GM18507 (cell line): ENCODE measurements at places on chromosomes 5 and 9.

- no peak for DNase-seq
These were observed 8.4 kb upstream of the RGS7BP start for GRCh38 chr5:64497386-64497785.

DNA sequence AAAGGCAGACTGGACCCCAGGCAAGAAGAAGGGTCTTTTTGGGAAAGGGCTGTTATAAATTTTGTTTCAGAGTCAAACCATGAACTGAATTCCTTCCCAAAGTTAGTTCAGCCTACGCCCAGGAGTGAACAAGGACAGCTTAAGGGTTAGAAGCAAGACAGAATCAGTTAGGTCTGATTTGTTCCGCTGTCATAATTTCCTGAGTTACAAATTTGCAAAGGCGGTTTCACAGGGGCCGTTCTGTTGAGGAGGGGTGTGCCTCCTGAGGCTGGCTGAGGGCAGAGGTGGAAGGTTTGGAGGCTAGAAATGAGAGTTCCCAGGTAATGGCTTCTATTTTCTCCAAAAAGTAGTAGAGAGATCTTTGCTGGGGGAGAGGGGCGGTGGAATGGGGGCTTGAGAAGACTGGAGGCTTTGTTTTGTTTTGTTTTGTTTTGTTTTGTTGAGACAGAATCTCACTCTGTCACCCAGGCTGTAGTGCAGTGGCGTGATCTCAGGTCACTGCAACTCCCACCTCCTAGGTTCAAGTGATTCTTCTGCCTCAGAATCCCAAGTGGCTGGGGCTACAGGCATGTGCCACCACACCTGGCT lies 4.1 kb upstream of the CERCAM start:
- DNase-seq = no peak

- no peak for DNase-seq
These were observed 1.1 kb upstream of the SPRY4 start for GRCh38 chr5:142325725-142326479.

- no peak for DNase-seq
These were observed 4.0 kb downstream of the TUT7 start for GRCh38 chr9:86350006-86350760.

DNA sequence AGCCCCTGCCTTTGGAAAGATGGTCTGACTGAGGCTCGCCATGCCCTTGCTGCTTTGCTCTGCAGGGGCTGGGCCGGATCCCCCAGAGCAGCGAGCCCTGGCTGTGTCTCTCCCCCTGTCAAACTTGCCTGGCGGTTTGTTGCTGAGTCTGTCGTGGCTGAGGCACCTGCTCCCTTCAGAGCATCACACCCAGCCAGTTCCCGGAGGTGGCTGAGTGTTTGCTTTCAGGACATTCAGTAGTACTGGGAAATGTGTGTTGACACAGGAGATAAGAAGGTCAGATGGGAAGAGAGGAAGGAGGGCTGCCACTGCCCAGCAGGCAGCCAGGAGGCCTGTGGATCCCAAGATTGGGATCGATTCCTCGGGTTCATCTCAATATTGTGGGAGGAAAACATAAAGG lies 62.9 kb downstream of the GADD45G start:
- DNase-seq = no peak

GRCh38 chr5:73088026-73088425 lies 32.3 kb upstream of the TMEM171 start:
- DNase-seq = no peak

DNA sequence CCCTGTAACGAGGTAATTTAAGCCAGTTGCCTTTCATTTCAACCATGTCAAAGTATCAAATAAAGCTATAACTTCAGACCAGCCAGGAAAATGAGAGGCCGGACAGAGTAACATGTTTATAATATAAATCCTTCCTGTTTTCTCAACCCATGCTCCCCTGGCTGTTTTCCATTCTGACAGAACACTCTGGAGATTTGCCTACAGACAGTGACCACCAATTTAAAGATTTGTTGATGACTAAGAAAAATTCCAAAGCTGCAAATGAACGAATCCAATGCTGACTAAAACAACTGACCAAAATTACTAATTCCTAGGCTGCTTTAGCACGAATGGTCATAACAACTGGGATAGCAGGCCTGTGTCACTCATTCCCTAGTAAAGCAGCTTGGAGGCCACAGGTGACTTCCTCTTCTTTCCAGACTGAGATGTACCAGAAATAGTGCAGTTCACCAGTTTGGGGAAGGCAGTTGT lies 141.4 kb downstream of the AOPEP start:
- DNase-seq = no peak
